ENCODE measurements at places on chromosomes 4 and X.
A peak's percentile ranks its signal among the peaks of the same experiment; 100 is the strongest.

GRCh38 chr4:185128272-185129119 is 14.6 kb upstream of the SLC25A4 start:
- DNase-seq = no peak

- no peak for DNase-seq
Measured at GRCh38 chr4:791898-792625, 33.9 kb downstream of the CPLX1 start.

DNA sequence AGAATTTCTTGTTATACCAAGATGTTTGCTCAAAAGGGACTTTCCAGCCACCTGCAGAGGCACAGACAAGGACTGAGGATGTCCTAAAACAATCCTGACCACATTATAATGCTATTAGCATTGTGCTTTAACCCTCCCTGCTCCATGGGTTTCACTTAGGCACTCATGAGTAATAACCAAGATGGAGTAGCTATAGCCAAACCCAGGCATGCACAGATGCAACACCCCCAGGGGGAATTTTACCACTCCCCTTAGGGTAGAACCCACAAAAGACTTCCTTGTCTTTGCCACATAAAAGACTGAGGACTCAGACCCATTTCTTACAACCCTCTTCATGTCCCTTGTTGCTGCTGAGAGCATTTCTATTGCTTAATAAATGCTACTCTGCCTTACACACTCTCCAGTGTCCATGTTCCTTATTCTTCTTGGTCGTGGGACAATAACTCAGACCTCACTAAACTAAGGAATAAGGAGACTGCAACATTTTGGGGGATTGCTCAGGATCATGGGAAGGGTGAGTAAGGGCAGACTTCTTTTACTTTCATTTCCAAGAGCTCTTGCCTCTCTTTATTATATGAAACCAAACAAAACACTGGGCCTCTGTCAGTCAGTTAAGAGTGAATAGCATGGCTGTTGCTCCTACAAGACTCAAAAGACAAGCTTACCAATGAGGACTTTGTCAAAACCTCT is 103.5 kb downstream of the TECRL start:
- DNase-seq = no peak

- DNase-seq = peak; percentile 55
Measured at GRCh38 chrX:150062292-150063137, 124.2 kb upstream of the EOLA2 start.

- peak; percentile 13 for DNase-seq
Measured at GRCh38 chr4:185730387-185730786, 81.6 kb downstream of the SORBS2 start.

DNA sequence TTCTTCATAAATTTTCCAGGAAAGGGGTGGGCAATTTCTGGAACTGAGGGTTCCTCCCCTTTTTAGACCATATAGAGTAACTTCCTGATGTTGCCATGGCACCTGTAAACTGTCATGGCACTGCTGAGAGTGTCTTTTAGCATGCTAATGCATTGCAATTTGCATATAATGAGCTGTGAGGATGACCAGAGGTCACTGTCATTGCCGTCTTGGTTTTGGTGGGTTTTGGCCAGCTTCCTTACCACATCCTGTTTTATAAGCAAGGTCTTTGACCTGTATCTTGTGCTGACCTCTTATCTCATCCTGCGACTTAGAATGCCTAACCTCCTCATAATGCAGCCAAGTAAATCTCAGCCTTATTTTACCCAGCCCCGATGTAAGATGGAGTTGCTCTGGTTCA is 577.8 kb downstream of the NLGN4X start:
- no peak for DNase-seq

- DNase-seq = no peak
Measured at GRCh38 chr4:117096886-117097285, 11.5 kb upstream of the TRAM1L1 start.

GRCh38 chrX:119442286-119442685 is 26.0 kb upstream of the SLC25A5 start:
- no peak for DNase-seq

DNA sequence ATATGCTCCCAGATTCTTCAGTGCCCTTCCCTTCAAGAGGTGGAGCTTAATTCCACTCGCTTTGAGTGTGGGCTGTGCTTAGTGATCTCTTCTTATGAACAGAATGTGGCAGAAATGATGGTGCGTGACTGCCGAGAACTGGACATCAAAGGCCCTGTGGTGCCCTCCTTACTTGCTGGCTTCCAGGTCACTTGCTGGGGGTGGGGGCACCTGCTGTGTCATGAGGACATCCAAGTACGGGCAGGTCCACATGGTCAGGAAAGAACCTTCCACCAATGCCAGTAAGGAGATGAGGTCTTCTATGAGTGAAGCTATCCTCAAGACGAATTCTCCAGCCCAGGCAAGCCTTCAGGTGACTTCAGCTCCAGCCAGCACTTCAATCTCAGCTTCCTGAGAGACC is 95.8 kb downstream of the FAM53A start:
- DNase-seq = no peak

- peak; percentile 30 for DNase-seq
Measured at GRCh38 chr4:90536408-90536807, 409.2 kb downstream of the CCSER1 start.
